T-helper 17 cell (primary cell): ENCODE measurements at places on chromosomes 1 and 21.

- DNase-seq = no peak
Measured at GRCh38 chr1:200373811-200374231, 36.0 kb downstream of the ZNF281 start.

- DNase-seq = no peak
Measured at GRCh38 chr1:53902235-53903138, 8.5 kb downstream of the DIO1 start.

- DNase-seq = no peak
Measured at GRCh38 chr1:180912801-180913565, at the start of gene KIAA1614. Gene KIAA1614 (plus strand): TSS chr1:180912897. CDS start chr1:180913244, 347 bp downstream.

- DNase-seq = no peak
Measured at GRCh38 chr1:112247036-112247597, 148.9 kb upstream of the CTTNBP2NL start.

DNA sequence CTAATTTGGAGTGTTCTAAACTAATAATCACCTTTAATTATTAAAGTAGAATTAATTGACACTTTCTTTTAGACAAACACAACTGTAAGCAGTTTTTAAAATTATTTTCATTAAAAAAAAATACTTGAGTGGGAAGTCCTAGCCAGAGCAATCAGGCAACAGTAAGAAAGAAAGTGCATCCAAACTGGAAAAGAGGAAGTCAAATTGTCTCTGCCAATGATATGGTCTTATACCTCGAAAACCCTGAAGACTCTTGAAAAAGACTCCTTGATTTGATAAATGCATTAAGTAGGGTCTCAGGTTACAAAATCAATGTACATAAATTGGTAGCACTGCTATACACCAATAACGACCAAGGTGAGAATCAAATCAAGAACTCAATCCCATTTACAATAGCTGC is 83.0 kb upstream of the GADD45A start:
- no peak for DNase-seq
